ENCODE measurements at places on chromosomes 2 and 18.
A peak's percentile ranks its signal among the peaks of the same experiment; 100 is the strongest.

GRCh38 chr2:85584857-85585780 is 888 bp downstream of the VAMP5 start:
- DNase-seq = peak; percentile 27

GRCh38 chr2:72211777-72212485 is 64.3 kb upstream of the CYP26B1 start:
- peak; percentile 71 for DNase-seq

DNA sequence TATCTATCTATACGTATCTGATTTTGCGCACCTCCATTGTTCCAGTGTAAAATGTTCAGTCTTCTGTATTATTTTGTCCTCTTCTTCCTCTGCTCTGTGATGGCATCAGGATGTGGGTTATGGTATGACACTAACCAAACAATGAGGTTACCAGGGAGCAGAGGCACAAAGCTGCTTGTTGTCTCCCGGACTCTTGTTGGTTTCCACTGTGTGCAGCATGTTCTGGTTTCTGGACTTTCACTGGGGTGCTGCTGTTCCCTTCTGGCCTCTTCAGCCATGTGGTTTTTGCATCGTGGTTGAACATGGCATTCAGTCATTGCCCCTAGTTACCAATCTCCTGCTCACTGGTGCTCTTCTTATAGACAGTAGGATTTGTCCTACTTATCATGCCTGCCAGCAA is 665.9 kb downstream of the CBLN2 start:
- DNase-seq = peak; percentile 4

- no peak for DNase-seq
Observed at GRCh38 chr2:85698880-85699254, 4.7 kb downstream of the GNLY start.

GRCh38 chr2:172782506-172783164 is 47.0 kb downstream of the RAPGEF4 start:
- no peak for DNase-seq

DNA sequence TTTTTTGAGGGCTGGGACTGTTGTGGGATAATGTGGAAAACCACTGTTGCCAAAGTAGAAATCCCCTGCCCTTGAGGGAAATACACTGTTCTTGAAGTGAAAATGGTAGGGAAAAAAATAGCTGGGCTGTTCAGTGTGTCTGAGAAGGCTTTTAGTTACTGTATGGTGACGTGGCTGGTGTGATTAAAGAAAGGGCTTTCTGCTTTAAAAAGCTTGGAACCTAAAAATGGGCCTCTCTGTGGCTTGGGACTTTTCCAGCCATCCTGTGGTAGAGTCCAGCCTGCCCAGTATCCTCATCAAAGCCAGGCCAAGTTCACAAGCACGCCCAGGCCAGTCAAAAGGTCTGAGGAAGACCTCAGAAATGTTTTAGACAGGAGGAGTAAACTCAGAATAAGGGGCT is 6.8 kb downstream of the MGAT5 start:
- peak; percentile 92 for DNase-seq

DNA sequence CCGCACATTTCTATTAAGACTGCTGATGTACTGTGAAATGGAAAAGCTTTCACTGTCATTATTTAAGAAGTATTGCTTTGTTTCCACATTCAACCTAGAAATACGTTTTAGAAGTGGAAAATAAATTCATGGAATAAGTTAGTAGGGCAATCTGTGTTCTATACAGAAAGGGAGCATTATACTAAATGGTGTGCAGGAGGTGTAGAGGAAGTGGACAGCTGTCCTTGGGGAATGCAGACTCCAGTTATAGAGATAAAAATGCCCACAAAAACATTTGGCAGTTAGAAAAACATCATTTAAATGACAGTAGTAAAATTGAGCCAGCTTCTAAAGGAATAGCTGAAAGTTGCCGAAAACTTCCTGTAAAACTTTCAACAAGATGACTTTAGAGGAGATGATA is 46.8 kb downstream of the PIK3C3 start:
- DNase-seq = no peak

- DNase-seq = no peak
Observed at GRCh38 chr2:128467321-128467969, 148.8 kb upstream of the HS6ST1 start.

GRCh38 chr2:141947396-141948114 is 183.3 kb downstream of the LRP1B start:
- DNase-seq = no peak

GRCh38 chr2:43934567-43934966 is 61.2 kb downstream of the LRPPRC start:
- DNase-seq = peak; percentile 16
